ENCODE measurements at places on chromosomes 4 and X.

DNA sequence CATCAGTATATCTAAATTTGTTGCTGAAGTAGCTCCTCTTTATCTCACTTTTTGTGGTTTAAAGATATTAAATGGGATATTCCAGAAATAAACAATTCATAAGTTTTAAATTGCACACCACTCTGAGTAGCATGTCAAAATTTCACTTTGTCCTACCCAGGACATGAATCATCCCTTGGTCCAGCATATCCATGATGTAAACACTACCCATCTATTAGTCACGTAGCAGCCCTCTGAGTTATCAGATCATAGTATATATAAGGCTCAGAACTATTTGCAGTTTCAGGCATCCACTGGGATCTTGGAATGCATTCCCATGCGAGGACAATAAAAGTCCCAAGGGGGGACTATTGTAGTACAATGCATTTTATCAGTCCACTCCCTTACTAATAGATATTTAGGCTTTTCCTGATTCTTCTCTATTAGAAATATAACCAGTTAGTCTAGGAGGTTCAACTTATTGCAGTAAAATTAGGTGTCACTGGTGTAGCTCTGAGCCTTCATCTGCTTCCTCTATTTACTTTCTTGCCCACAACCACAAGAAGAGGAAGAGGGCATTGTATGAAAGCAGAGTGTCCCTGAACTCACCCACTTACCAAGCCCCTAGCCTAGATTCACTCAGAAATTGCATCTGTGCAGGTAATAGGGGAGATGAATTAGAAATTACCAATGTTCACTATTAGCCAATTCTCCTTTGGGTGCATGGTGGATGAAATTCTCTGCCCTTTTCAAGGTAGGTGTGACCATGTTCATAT is 409.8 kb upstream of the GALNT7 start:
- no peak for DNase-seq

- DNase-seq = no peak
These were observed 57.7 kb downstream of the IL13RA2 start for GRCh38 chrX:114959729-114960128.

DNA sequence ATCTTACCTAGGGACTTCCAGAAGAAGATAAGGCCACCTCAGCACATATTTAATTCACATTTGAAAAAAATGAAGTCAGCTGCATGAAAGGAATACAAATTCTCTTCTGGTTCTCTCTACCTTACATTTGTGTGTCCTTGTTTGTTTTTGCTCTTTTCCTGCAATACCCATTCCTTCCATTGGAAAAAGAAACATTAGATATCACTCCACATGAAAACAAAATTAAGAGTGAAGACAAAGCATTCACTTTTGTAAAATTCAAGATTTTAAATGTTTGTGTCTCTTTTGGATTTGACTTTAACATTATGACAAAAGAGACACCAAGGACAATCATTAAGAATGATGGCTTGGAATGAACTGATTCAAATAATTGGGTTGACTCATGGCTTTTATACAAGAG is 1351.8 kb downstream of the FSTL5 start:
- DNase-seq = no peak

- no peak for DNase-seq
These were observed 46.1 kb downstream of the DCX start for GRCh38 chrX:111365770-111366325.

- no peak for DNase-seq
These were observed 37.0 kb downstream of the ZFP42 start for GRCh38 chr4:188032583-188032982.

- DNase-seq = no peak
These were observed 119.2 kb downstream of the TLL1 start for GRCh38 chr4:165992283-165992682.

- DNase-seq = no peak
These were observed 317.6 kb upstream of the GNPDA2 start for GRCh38 chr4:45043911-45044310.

- no peak for DNase-seq
These were observed 2.2 kb downstream of the MAMLD1 start for GRCh38 chrX:150365051-150365989.

DNA sequence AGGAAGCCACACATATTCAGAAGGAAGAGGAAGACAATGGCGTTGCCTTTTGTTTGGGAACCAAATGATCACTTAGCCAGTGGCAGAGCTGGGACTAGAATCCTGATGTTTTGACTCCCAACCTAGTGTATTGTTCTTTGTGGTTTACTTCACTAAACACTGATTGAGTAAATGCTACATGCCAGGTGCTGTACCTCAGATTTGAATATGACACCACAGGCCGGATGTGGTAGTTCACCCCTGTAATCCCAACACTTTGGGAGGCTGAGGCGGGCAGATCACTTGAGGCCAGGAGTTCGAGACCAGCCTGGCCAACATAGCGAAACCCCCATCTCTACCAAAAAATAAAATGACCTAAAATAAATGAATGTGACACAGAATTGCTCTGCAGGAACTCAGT is 8.4 kb downstream of the NDUFA1 start:
- DNase-seq = peak; percentile 30

DNA sequence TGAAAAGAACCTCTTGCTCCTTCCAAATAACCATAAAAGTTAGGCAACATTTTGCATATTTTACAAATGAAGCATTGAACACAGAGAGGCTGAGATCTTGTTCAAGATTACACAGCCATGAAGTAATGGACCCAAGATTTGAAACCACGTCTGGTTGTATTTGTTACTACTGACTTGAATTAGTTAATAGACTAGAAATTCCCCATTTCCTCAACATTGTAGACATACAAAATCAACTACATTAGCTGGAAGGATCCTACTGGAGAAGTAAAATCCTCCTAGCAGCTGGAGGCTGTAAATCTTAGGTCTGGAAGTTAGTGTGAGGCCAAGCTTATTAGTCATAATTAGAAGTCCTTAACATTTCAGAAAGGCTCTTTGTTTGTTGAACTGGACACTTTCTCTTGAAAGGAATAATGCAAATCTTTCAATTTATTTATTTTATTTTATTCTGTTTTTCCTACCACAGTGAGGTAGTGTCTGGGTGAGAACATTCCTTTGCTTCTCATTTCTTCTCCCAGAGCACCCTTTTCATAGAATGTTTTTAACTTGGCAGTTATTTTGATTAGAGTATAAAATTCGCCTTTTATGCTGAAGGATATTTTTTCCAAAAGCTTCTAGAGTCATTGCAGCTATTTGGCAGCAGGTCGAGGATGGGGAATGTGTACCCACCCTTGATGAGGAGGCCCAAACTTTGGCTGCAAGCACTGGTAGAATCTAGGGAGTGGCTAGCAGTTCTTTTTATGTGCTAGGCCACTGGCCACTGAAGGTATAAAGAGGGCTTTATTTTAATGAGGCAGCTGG is 62.0 kb upstream of the CLNK start:
- DNase-seq = no peak

DNA sequence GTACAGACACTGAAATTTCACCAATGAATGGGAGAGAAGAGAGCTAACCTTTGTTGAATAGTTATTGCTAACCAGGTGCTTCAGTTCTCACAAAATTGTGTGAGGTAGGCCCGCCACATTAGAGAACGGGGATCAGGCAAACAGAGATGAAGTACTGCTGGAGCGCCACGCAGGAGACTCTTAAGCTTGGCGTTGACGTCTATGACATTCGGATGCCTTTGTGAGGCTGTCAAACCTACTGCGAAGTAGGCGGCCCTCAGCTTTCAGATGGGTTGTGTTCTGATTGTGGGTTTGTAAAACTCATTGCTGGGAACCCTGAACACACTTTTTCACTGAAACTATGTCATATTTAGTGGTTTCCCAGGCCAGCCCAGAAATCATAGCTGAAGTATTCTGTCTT is 173.6 kb downstream of the CBR4 start:
- no peak for DNase-seq

DNA sequence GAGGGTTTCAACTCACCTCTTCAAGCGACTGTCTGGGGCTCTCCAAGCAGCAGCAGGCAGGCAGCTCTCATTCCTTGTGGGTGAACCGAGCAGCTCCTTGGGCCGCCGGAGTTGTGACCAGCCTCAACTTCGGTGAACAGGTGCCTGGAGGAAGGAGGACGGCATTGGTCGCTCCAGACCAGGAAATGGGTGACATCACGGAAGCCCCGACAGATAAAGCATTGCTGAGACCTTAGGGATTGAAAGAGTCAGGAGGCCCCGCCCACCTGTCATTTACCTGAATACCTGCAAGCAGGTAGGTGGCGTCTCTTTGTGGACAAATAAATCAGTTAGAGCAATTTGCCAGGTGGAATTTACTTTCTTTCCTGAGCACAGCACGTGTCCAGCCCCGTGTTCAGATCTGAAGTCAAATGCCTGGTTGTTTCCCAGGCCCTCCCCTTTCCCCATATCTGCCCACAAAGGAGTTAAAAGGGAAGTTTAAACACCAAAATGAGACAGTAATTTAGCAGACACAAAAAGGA is at the start of gene LNX1:
Gene LNX1 (minus strand): TSS at position 115 of the 521 bp plus-strand sequence. CDS start 17,484 bp downstream, outside the sequence.
- DNase-seq = no peak

DNA sequence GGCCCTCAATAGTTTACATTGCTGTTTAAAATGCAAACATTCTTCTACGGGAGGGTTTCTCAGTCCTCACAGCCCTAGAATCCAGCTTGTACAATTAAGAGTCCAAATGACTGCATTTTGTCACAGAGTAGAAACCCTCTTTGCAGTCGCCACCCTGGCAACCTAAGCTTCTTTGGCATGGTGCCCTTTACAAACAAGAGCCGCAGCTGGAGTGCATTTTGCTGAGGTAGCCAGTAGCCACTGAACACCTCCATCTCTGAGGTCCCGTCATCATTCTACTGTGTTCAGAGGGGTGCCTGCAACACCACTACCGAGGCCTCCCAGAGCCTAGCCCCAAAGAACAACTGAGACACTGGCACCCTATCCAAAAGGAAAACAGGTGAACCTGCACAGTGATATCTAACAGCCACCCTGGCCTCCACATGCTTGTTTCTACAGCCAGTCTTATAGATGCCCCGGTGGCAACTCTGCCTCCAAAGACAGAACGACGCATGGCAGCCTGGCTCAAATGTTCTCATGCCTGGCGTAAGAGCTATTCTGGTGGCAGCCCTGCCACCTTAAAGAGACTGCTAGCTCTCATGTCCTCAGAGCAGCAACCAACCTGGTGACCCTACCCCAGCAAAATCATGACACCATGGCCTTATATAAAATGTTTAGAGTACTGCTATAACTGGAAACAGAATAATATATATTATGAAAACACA is 801.9 kb downstream of the TECRL start:
- DNase-seq = no peak

DNA sequence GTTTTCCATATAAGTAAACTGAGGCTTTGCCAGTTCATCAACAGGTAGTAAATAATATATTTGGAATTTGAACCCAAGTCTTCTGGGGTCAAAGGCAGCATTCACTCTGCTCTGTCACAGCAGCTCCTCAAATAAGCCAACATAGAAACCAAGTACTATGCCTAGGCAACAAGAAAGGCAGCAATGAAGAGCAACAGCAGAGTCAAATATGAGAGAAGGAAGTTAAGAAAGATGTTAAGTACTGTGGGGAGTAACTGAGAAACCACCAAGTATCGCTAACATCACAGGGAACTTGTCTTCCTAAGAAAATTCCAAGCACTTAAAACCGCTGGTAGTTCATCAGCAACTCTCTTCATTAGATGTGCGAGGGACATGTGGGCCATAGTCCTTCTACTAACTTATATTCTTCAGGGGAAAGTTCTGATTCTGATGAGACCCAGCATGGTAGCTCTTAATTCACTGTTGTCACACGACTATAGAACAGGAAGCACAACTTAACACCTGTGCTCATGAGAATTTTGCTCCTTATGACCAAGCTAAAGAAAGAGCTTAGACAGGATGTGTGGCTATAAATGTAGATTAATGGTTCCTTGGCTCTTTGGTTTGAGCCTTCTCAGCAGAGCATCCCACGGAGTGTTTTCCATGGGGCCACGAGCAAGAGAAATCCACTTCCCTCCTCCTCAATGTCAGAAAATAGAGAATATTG is 107.8 kb downstream of the AR start:
- DNase-seq = no peak

DNA sequence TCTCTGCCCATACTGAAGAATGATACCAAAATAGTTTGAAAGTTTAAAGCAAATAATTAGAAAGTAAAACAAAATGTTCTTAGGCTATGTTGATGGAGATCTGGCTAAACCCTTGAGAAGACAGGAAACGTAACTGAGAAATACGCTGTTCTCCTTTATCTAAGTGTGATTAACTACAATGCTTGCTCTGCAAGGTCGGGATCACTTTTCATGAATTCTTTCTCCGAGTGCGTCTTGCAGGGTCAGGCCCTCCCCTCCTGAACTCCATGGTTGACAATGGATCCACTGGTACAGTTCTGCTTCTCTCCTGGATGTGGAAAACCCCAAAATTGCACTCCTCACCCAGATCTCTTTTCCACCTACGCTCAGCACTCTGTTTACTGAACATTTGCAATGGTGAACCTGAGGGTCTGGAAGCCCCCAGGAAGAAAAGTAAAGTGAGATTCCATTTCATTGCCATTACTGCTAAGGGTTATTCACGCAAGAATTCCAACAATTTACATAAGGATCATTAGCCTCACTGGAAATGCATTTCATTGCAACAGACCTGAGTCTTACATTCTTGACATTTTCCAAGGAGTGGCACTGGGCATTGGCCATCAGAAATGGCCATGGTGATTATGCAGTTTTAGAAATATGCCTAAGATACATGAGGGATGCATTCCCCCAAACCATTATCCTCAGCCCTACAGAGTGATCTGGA is 24.6 kb upstream of the WWC2 start:
- DNase-seq = no peak

DNA sequence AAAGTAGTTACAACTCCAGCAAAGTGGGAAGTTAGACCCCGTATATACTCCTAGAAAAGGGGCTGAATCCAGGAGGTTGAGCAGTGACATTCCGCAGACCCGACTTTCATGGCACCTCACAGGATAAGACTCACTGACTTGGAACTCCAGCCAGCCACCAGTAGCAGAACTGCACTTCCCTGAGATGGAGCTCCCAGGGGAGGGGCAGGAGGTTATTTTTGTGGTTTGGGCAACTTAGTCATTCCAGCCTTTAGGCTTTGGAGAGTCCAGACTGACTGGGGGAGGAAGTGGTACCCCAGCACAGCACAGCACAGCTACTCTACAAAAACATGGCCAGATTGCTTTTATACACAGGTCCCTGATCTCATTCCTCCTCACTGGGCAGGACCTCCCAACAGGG is 319.1 kb downstream of the PCDH19 start:
- DNase-seq = no peak

DNA sequence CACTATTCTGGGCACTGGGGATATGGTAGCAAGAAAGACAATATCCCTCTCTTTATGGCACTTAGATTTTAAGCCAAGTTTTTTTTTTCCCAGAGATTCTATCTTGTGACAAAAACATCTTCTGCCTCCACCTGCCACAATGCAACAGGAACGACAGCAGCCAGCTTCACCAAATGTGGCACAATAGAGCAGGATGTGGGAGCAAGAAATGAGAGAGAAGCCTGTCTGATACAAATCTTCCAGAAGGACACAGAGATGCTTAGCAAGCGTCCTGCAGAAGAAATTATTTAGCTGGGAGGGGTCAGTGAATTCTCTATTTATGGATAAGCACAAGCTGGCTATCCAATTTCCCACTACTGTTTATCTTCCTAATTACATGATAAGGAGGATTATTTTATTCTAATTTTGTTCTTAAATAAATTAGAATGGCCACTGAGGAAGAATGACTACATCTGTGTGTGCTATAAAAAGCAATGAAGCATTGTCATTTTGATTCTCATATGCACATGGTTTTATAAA is 27.1 kb upstream of the ZNF330 start:
- no peak for DNase-seq
